ENCODE measurements at places on chromosomes 1 and 21.

- no peak for DNase-seq
These were observed 125.7 kb downstream of the LYPLAL1 start for GRCh38 chr1:219299420-219299819.

DNA sequence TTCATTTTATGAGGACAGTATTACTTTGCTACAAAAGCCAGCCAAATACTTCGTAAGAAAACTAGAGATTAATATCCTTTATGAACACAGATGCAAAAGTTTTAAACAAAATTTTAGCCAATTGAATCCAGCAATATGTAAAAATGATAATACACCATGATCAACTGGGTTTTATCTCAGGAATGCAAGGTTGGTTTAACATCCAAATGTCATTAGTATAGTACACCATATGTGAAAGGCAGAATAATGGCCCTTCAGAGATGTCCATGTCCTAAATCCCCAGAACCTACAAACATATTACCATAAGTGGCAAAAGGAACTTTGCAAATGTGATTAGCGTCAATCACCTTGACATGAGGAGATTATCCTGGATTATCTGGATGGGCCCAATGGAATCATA is 16.7 kb upstream of the KCNJ6 start:
- DNase-seq, result no peak

- no peak for DNase-seq
These were observed 117.2 kb downstream of the MATN1 start for GRCh38 chr1:30606166-30606565.

- no peak for DNase-seq
These were observed 321.0 kb downstream of the RPS6KC1 start for GRCh38 chr1:213371847-213372619.

GRCh38 chr1:231417513-231417912 is 4.6 kb downstream of the EGLN1 start:
- DNase-seq, result no peak

- no peak for DNase-seq
These were observed 251.9 kb downstream of the DPYD start for GRCh38 chr1:97668945-97669344.

DNA sequence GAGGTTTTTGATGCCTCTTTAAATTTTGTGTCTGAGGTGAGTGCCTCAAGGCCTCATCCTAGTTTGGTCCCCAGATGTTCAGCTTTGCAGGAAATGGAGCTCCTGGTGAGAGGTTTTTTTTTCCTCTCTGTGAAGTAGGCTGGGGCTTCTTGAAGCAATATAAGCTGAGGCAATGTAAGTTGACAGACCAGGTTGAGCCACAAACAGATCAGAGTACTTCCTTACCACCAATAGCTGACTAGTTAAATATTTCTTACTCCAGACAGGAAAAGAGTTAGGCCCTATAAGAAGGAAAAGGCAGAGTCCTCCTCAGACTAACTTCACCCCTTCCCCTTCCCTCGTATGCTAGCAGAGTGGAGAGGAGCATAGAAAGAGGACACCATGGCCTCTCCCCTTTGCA is 341.0 kb downstream of the LMO4 start:
- no peak for DNase-seq

DNA sequence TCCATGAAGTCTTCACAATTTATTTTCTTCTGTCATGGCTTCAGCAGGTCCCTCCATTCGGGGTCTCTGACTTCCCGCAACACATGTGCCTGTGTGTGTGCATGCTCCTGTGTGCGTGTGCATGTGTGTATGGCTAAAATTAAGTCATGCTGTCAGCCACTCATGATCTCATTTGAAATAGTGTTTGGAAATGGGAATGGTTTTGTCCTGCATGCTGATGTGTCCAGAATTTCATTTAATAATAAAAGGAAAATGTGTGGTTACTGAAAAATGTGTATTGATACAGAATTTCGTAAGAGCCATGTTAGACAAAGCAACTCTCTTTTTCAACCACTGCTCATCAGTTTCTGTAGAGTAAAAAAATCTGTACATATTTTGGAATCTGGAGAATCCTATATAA is 123.8 kb upstream of the PRDX6 start:
- DNase-seq, result no peak

DNA sequence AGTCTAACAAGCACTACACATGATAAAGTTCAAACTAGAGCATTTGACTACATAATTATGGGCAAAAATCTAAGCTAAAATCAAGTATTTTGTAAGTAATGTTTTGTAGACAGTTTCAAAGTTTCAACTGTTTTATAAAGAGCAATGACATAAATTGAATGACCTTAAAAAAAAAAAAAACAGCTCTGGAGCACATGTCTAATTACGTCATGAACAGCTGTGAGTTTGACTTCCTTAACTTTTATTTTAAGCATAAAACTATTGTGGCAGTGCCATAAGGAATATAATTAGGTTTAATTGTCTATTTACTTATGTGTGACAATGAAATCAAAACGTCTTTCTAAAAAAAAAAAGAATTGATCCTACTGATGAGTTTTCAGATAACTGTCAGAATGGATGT is 272.5 kb upstream of the LRRC7 start:
- no peak for DNase-seq

Measured in MV-4-11 (cell line).